ENCODE measurements at places on chromosomes 6 and 20.

GRCh38 chr20:11344939-11345338 lies 572.8 kb upstream of the BTBD3 start:
- DNase-seq, result no peak

- DNase-seq, result no peak
Observed at GRCh38 chr20:46158476-46158987, 40.4 kb downstream of the CD40 start.

DNA sequence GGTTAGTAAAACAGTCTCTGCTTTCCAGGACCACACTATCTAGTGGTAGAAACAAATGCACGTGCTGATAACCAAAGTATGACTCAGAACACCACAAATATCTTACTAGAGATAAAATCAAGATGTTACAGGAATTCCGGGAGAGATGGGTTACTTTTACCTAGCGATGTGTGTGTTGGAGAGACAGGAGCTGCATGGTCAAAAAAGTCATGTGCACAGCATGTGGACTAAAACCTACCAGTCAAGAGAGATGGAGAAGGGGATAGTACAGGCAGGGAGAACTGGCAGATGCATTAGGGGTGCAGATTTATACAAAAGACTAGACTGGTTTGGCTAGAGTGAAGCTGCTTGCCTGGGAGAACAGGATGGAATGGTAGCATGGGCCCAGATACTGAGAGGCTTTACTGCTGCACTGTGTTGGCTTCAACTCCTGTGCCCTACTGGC lies 75.3 kb upstream of the MRAP2 start:
- DNase-seq, result no peak

DNA sequence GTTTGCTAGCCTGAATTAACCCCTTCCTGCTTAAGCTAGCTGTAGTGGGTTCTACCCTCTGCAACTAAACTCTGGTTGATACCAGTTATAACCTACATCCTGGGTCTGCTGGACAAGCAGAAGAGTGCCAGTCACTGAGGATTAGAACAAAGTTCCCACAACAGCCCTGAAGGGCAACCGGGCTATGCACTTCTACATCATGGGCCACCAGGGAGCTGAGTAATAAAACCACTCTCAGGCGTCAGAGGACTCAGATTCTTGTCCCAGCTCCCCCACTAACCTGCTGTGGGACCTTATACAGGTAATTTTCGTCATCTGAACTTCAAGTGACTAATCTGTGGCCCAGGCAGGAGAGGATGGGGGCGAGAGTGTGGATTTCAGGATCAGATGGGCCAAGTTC lies 56.8 kb downstream of the EYA2 start:
- DNase-seq, result no peak

- no peak for DNase-seq
Observed at GRCh38 chr20:50358971-50359370, 151.2 kb upstream of the PTPN1 start.

- no peak for DNase-seq
Observed at GRCh38 chr20:1687053-1687452, 29.5 kb upstream of the SIRPG start.

DNA sequence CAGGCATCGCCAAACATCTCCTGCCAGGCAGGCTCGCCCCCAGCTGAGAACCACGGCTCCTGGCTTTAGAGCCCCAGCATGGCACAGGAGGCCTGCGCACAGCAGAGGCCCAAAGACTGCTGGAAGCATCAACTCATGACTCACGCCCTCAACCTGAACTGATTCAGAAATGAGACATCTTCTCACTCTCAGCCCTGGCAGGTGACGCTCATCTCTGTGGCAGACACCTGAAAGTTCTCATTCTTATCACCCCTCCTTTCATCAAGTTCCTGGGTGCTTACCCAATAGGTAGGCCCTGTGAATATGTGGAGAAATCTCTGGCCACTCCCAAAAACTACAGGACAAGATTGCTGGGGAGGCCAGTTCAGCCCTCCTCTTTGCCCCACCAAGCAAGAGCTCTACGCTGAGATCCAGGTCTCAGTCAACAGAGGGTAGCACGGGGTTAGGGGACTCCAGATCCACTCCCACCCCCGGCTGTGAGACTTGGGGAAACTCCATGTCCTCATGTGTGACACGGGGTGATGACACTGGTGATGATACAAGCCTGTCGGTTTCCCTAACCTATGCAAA lies 11.3 kb downstream of the NFATC2 start:
- DNase-seq, result no peak

GRCh38 chr6:53961679-53962370 lies 149.4 kb upstream of the MLIP start:
- DNase-seq, result no peak

- DNase-seq, result no peak
Observed at GRCh38 chr20:4488407-4489339, 233.0 kb upstream of the PRND start.

DNA sequence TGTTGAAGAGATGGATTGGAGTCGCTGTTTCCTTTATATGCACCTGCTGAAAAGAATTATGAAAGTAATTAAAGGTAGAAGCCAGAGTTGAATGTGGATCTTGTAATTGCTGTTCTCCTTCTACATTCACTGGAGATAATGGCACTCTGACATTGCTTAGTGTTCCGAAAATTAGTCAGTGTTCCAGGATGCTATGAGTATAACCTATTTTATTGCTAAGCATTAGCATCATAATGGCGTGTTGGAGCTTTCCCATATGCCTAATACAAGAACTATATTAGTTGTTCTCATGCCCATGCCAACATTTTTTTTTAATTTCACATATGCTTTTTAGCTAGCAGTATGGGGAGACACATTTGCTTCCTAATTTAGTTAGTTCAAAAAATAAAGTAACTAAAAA lies 236.4 kb downstream of the ARHGAP18 start:
- peak; percentile 89 for DNase-seq
